Activated CD8-positive, alpha-beta T cell treated with anti-CD3 and anti-CD28 coated beads for 36 hours (primary cell): ENCODE measurements at places on chromosomes 7 and 10. TPM values are rescaled to one million over a fixed set of nuclear protein-coding genes. Genes with fewer than 3 reads are reported as not detected.

The GRM8 gene
- total RNA-seq: not detected

The CFAP43 gene
- 0.16 TPM for total RNA-seq

The AKR1D1 gene
- total RNA-seq: not detected

The CABCOCO1 gene
- not detected for total RNA-seq

The MMP21 gene
- not detected for total RNA-seq

The DNAJC12 gene
- total RNA-seq: 32.5 TPM

The CACNA2D1 gene
- not detected for total RNA-seq

The NFE2L3 gene
- total RNA-seq: 22.6 TPM

The EFCAB10 gene
- not detected for total RNA-seq

The HOXA10 gene
- not detected for total RNA-seq

The SEMA3D gene
- not detected for total RNA-seq

The GBX1 gene
- not detected for total RNA-seq

The SHH gene
- total RNA-seq: not detected

The CPA4 gene
- not detected for total RNA-seq

The FAM131B gene
- 2.9 TPM for total RNA-seq

The GJC3 gene
- 0.41 TPM for total RNA-seq

The STEAP1B gene
- not detected for total RNA-seq

The CALHM1 gene
- total RNA-seq: not detected

DNA sequence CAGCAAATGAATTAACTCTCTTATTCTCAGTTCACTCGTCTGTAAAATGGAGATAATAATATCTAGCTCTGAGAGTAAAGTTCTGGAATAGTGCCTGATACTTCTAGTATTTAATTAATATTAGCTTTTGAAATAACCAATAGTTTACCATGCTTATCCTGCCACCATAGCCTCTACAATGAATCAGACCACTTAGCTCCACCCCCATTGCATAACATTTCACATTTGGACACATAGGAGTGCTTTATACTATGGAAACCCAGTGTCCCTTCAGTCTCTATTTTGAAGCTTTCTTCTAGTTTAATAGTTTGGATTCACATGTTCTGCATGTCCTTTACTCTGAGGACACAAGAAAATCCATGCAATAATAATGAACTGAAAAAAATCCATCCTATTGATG lies 427.3 kb upstream of the C7orf33 start:
- no peak for DNase-seq

GRCh38 chr10:94138391-94138790 lies 144.7 kb downstream of the PLCE1 start:
- no peak for DNase-seq

DNA sequence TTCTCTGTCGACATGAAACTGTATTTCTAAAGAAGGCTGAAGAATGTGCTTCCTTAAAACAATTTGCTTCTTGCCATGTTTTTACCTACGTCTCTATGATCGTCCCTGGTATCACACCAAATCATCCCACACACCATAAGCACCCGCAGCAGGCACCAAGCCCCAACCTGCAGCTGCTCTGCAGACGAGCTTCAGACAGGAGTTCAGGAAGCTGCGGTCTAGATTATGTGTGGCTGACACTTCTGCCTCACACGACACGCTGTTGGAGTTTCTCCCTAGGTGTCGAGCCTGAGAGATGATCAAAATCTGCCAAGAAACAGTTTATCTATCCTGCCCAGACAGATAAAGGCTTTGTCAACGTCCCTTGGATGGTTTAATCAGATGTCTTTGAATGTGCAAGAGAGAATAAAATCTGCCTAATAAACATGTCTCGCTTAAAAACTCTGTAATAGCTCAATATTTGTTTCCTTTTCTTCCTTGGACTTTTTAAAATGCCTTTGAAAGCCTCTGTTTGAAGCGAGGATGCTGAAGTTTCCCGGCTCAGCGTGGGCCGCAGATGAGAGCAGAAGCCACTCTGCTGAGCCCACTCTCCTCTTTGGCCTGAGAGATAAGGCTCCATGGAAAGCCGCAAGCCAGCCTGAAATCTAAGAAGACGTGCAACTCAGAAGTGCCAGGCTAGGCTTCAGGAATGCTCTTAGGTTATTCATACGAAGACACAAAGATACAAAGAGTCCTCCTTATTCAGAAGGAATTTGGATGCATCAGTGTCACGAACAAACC lies 158.3 kb upstream of the PFKP start:
- DNase-seq: peak; percentile 45

DNA sequence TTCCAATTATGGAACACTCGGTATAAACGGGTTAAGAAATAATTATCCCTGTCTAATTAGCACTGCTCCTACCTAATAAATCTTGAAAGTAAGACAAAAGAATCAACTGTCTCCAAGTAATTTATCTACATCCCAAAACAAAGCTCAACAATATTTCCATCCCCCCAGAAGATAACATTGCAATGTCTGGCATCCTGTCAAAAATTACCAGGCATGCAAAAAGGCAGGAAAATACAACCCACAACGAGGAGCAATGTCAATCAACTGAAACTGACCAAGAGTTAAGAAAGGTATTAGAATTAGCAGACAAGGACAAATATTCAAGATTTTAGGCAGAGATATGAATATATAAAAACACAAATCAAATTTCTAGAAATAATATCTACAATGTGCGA lies 84.5 kb upstream of the SVIL start:
- no peak for DNase-seq

GRCh38 chr10:100909501-100910263 lies 3.1 kb upstream of the SLF2 start:
- DNase-seq: no peak

- DNase-seq: no peak
Measured at GRCh38 chr7:104700336-104700735, 313.7 kb upstream of the KMT2E start.

DNA sequence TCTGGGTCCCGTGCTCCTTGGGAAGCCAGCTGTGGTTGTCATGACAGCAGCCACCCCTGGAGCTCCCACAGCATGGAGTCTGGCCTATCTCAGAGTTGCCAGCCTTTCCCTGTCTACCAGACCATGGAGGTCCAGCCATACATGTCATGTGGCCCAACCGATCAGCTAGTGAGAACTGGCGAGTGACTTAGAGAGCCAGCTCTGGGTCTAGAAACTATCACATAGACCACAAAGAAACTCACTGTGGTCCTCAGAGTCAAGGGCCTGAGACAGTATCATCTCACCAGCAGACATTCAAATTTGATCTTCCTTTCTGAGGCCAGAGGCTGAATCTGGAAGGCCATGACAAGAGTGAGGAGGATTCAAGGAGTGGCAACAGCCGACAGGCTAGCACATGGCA lies 223.3 kb upstream of the GPR26 start:
- DNase-seq: no peak

DNA sequence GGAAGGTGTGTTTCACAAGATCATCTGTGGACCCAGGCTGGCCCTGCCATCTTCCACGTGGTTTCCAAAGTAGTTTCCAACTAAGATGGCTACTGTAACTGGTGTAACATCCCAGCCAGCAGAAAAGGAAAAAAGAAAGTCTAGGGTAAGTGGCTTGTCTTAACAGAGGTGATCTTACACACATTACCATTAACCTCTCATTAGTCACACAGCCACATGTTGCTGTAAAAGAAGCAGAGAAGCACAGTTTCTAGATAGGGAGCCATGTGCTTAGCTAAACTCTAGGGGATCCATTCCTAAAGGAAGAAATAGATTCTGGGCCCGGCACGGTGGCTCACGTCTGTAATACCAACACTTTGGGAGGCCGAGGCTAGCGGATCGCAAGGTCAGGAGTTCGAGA lies 54.3 kb downstream of the ZNF438 start:
- no peak for DNase-seq

- no peak for DNase-seq
Measured at GRCh38 chr10:6153845-6154244, 48.9 kb upstream of the PFKFB3 start.

GRCh38 chr7:55065079-55065478 lies 46.3 kb downstream of the EGFR start:
- no peak for DNase-seq

- DNase-seq: no peak
Measured at GRCh38 chr10:74544106-74544505, 282.3 kb upstream of the KAT6B start.

DNA sequence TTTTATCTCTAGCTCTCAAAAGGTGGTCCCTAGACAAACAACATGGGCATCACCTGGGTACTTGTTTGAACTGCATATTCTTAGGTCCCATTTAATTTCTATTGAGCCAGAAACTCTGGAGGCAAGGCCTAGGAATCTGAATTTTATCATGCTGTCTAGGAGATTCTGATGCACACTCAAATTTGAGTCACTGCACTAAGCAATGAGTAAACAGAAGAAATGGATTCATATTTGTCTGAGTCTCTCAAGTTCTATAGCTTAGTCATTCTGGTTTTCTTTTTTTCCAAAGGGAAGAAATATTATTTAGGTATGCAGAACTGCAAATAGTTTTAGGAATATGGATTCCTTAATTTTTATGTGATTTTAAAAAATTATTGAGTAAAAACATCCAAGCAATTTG lies 185.5 kb downstream of the SEMA3A start:
- no peak for DNase-seq

DNA sequence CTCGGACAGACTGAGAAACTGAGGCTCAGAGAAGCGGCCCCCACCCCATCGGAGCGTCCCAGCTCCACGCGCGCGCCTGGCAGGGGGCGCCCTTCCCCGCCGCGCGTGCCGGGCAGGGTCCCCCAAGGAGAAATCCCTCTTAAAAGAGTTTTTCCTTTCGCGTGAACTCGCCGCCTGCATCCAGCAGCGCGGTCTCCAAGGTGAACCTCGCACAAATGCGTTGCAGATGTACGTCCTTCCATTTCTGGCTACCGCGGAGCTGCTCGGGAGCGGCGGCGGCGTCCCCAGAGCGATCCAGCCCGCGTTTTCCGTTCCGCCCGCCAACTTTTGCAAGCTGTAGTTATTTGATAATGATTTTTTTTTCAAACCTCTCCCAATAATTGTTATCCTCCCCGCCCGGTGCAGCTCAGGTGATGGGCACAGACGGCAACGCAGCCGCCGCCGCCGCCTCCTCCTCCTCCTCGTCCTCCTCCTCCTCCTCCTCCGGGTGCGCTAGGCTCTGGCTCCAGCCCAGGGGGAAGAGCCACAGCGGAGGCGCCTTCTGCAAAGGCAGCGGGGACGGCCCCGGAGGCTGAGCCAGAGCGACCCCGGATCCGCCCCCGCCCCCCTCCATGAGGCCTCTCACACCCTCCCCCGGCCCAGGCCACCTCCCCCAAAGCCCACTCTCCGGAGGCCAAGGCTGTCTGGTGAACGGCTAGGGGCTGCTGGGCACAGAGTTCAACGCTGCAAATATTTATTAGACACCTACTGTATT lies 74.0 kb upstream of the CUX1 start:
- peak; percentile 76 for DNase-seq

GRCh38 chr7:143514487-143514886 lies 36.8 kb downstream of the TAS2R41 start:
- no peak for DNase-seq

- no peak for DNase-seq
Measured at GRCh38 chr10:86083206-86083605, 283.4 kb downstream of the GRID1 start.

DNA sequence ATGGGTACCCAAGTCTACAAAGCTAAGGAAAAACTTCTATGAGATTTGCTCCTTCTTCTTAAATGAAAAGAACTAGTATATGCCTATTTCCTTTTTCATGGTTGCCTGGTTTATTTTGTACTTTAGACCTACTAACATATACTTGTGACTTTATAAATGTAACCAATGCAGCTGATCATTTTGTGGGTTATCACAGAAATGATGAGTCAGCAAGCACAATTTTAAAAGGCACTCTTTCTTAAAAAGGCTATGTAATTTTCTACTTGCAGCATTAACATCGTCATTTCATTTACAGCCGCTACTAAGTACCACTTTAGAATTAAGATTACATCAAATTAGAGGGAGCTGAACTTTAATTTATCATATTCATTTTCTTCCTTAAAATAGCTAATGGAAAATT lies 13.6 kb downstream of the NEBL start:
- DNase-seq: no peak

DNA sequence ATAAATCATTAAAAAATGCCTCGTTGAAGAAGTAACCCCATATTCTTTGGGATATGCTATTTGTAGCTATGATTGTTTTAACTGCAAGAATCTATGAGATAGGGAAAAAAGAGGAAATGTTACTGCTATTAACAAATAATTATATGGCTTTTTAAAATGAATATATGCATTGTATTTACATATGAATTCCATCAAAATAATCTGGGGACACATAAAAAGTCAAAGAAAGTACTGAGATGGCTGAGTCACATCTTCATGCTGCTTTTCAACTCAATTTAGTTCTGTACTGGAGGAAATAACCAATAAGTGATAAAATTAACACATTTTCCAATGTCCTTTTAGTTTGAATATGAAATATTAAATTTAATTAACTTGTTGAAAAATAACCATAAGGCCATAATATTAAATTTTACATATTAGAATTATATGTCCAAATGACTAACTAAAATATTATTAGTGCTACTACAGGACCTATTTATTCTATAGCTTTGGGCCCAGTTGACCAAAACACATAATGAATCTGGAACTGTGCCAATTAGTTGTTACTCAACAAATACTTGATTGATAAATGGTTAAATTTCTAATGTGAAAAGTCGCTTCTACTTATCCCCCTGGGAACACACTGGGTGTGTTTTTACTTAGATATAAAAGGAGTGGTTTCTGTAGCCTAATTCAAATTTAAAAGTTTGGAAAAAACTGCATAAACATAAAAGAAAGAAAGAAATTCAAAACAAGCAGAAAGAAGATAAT lies 214.6 kb upstream of the PFKP start:
- no peak for DNase-seq

GRCh38 chr10:105857268-105858264 lies 1216.5 kb downstream of the SORCS3 start:
- no peak for DNase-seq

- DNase-seq: no peak
Measured at GRCh38 chr10:105062951-105063350, 421.9 kb downstream of the SORCS3 start.

DNA sequence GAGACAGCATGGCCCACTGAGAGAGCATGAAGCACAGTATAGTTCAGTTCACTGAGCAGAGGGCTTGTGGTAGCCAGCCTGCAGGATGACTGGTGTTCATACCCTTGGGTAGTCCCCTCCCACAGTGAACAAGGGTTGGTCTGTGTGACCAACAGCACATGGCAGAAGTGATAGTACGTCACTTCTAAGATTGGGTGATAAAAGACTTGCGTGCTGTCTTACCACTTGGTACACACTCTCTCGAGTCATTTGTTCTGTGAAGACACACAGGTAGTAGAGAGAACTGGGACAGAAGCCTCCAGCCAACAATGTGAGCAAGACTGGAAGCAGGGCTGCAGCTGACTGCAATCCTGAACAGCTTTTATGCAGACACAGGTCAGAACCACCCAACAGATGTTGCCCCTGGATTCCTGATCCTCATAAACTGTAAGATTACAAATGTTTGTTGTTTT lies 14.6 kb downstream of the EPC1 start:
- peak; percentile 91 for DNase-seq

GRCh38 chr10:14184841-14185315 lies 145.8 kb downstream of the FRMD4A start:
- DNase-seq: peak; percentile 76

DNA sequence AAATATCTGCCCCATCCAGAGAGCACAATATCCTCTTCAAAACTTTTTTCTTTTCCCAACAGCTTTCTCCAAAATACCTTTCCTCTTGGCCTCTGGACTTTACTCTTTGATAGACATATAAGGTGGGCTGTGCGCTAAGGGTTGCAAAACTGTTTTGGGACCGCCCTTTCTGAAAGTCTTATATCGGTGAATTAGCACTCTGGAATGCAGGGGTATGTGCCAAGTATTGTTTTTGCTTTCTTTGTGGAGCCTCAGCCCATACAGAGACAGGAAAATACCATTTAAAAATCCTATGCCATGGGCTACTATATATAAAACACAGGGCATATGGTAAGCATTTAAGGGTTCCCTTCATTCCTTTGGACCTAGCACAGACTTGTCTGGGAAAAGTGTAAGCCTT lies 37.7 kb downstream of the PPP1R17 start:
- DNase-seq: no peak

GRCh38 chr10:110772454-110773025 lies 99.2 kb upstream of the PDCD4 start:
- DNase-seq: no peak
